ENCODE measurements at places on chromosomes 1 and 21. TPM values are rescaled to one million over a fixed set of nuclear protein-coding genes. Genes with fewer than 3 reads are reported as not detected.
A peak's percentile ranks its signal among the peaks of the same experiment; 100 is the strongest.

Gene ENTREP3
- total RNA-seq = 24.4 TPM

Gene THRAP3
- 92.8 TPM for total RNA-seq

Gene RNU1-4
- total RNA-seq = 3,776 TPM

Gene PGBD5
- total RNA-seq = 11.2 TPM

Gene UBR4
- total RNA-seq = 123 TPM

DNA sequence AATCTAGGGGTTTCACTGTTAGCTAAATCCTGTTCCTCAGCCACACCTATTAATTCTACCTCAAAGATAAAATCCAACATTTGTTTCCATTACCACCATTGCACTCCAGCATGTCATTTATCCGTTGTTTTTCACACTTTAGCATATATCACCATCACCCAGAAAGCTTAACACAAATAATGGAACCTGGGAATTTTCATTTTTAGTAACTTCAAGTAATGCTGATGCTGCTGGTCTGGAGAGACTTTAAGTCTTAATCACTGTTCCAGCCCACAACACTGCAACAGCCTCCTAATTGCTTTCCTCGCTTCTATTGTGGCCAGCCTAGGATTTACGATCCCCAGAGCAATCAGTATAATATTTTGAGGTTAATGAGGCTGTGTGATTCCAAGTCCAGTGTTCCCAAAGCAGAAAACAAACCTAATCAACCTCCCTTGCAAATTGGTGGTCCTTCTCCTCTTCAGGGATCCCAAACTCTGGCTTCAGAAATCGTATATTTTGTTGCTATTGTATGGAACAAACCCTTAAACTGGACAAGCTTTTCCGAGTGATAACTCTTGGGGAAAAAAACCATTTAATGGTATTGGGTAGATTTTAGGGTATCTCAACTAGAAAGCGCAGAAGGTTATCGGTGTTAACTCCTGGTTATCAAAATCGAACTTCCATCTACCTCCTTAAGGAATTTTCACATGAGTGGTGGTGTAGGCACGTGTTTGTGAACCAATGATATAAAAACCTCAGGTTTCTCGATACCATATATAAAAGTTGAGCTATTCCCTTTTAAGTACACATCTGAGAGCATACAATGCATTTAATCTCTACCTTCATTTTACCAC is 50.0 kb upstream of the BOLA1 start:
- DNase-seq = no peak

GRCh38 chr1:61109158-61109557 is 26.8 kb downstream of the NFIA start:
- DNase-seq = no peak

- DNase-seq = no peak
Observed at GRCh38 chr1:20949871-20950590, 162.9 kb upstream of the HP1BP3 start.

DNA sequence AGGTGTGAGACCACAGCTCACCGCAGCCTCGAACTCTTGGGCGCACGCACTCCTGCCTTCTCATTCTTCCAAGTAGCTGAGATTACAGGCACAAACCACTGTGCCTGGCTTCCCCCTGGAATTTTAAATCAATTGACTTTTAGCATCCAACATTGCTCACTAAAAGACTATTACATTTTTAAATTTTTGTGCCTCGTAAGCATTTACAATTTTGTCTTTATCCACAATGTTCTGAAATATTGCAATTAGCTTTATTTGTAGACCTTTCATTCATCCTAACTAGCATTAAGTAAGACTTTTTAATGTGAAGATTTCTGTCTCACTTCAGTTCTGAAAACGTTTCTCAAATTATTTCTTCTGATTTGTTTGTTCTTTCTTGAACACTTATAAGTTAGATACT is 122.9 kb downstream of the HFM1 start:
- DNase-seq = no peak

- DNase-seq = no peak
Observed at GRCh38 chr1:39149509-39149908, 55.0 kb upstream of the MACF1 start.

DNA sequence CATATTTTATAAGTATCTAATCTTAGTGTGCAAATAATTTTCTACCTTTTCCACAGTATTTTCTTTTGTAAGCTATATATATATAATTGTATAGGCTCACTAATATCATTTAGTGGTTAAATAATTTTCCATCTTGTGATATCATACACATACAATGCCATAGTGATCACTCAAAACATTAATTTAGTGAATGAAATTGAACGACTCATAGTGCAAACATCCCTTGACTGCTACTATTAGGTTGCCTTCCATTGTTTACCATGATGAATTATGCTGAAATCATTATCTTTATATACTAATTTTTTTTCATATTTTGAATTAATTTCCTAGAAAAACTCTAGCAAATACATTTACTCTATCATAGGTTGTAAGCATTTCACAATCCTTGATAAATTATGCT is 127.1 kb downstream of the PCNX2 start:
- no peak for DNase-seq

- DNase-seq = no peak
Observed at GRCh38 chr1:4062041-4062440, 162.0 kb upstream of the C1orf174 start.

DNA sequence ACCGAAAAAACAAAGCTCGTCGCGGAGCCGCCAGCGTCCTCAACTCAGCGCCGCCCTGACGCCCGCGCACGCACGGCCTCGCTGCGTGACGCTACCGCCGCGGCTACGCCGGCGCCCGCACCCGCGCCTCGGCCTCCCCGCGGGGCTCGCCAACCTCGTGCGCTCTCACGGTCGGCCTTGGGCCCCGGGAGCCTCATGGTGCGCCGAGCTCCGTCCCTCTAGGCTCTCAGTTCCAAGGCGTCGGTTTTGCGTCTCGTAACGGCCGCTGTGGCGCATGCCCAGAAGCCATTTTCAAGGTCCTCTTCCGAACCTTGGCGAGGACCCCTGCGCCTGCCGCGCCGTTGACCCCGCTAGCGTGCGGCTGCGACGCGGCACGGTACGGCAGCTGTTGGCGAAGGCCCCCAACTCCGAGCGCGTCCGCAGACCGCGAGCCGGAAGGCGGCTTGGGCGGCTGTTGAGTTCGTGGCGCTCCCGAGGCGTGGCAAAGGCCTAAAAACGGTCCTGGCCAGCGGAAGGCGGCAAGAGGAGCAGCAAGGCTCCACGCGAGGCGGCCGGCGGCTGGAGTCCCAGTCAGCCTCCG is at the start of gene HENMT1:
Gene HENMT1, minus strand, starts transcription at position 64 of the 580 bp plus-strand sequence. CDS start 1,209 bp downstream, outside the sequence.
- DNase-seq = peak; percentile 78

GRCh38 chr1:179883745-179884138 is 1.7 kb downstream of the TOR1AIP1 start:
- DNase-seq = no peak

DNA sequence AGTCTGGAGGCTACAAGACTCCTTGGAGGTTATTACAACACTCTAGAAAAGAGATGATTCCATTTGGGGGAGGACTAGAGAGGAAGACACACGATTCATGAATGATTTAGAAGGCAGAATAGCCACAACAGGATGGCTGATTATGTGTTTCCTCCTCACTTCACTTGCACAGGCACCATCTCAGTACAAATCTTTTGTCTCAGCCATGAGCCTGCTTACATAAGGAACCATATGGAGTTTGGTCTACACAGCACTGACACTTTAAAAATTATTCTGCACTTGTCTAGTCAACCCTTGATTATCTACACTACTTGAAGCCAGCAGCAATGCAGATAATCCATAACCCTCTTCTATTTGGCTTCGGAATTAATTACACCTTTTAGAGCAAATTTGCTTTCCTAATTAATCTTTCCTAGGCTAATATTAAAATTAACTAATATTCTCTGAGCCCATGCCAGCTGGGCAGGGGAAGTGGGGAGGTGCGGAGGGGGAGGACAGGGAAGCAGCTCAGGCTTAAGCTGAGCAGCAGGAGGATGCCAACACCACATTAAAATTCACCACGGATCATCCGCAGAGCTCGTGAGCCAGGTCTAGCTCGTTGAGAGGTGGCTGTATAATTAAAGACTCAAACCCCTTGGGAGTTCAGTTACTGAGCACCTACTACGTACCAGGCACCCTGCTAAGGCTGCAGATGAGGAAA is 3.2 kb upstream of the LEMD1 start:
- DNase-seq = no peak

DNA sequence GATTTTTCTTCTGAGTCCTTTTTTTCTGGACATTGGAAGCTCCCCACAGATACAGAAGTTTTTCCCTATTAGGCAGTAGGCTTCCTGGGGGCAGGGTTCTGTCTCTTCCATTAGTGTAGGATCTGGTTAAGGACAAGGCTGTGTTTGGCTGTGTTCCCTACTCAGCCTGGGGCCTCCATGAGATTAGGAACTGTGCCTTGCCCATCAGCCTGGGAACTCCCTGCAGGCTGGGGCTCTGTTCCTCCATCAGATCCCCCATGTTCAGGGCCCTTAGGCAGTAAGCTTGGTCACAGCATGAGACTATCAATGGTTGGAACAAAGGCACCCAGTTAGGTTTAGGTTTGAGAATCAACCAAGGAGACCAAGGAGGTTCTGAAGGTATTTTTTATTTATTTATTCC is 22.7 kb downstream of the NAV1 start:
- no peak for DNase-seq

- DNase-seq = no peak
Observed at GRCh38 chr1:212873518-212873917, 15.4 kb downstream of the FLVCR1 start.

DNA sequence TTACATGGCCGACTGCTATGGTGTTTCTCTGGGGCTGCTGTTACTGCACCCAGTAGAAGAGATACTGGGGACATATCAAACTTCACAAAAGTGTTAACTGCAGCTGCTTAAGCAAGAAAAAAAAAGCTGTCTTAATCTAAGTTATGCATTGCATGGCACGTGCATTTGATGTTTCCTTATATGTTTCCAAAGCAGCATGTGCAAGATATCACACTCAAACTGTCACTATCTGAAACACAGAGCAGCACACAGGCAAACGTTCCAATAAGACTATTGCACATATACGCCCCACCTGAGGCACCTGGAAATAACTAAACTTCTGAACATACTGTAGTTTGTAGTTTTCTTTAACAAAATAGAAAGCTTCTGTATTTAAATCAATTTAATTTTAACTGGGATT is 671.4 kb upstream of the ADGRL2 start:
- no peak for DNase-seq

DNA sequence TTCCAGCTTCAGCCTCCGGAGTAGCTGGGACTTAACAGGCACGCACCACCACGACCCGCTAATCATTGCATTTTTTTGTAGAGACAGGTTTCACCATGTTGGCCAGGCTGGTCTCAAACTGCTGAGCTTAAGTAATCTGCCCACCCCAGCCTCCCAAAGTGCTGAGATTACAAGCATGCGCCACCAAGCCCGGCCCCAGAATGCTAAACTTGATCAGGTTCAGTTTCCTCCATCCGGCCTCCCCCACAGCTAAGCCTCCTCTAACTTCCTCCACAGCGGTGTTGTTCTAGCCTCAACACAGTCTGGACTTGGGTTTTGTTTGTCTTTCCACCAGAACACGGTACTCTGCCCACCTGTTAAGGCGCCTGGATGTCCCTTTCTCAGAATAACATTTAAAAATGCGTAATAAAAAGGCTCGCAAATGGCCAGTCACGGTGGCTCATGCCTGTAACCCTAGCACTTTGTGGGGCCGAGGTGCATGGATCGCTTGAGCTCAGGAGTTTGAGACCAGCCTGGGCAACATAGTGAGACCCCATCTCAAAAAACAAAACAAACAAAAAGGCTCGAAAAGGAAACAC is 2.4 kb downstream of the PARP1 start:
- DNase-seq = no peak

- no peak for DNase-seq
Observed at GRCh38 chr21:42193721-42194120, 25.2 kb upstream of the ABCG1 start.

- DNase-seq = no peak
Observed at GRCh38 chr1:66353257-66353656, 180.7 kb upstream of the SGIP1 start.

- no peak for DNase-seq
Observed at GRCh38 chr1:87598429-87598828, 269.7 kb downstream of the LMO4 start.

DNA sequence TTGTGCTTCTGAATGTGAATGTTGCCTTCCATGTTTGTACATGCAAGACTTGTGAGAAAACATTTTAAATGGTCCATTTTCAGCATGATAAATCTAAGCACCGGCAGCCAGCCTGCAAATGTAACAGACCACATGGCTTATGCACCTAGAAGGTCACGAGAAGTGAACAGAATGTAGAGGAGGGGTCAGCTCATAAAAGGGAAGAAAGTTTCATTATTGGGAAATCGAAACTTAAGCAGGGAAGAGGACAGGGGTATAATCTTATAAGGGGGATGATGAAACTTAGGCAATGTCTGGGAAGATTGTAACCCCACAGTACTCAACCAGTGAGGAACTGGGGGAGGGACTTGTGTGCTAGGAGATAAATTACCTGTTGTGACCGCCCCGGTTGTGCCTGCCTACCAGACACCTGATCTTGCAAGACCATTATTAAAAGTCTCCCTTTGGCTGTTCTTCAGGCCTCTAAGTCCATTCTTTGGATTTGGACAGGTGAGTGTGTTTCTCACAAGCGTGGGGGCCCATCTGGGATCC is 37.7 kb upstream of the VN1R5 start:
- DNase-seq = no peak

DNA sequence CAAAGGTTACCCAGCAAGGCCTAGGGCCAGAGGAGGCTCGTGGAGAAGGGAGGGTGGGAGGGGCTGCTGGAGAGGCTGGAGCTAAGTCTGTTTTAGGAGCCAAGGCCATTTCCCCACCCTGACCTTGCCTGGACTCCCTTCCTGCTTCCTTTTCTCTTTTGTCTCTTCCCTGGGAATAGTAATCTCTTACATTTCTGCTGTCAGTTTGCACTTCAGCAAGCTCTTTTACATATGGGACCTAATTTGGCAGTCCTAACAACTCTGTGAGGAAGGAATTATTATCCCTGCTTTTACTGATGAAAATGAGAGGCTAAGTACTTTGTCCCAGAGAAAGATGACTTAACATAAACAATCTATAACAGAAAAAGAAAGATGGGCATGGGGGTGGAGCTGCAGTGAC is 13.8 kb downstream of the OPTC start:
- no peak for DNase-seq

GRCh38 chr1:156745881-156746280 is 5.0 kb upstream of the MRPL24 start:
- peak; percentile 7 for DNase-seq

DNA sequence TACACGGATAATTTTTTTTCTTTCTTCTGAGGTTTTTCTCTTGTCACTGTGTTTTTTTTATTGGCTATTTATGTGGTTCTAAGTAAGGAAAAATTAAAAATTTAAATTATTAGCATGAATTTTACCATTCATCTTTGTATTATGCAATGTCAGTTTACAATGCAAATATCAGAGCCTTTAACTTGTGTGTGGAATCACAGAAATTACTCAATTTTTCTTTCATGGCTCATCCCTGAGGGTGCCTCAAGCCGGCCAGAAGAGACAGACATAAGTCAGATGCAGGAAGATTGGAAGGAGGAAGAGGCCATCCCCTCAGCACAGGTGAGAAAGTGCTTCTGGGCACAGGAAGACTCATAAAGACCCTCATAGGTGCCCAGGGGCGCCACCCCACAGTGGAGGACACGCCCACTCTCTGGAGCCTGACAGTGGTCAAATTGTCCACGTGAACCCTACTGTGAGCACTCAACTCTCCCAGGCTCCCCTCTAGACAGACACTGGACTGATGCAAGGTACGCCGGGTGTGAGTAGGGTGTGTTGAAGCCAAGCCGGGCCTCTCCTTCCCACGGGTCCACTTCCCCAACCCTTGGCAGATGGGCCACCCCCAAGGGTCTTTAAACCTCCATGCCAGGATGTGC is 9.5 kb upstream of the LDLRAP1 start:
- DNase-seq = no peak

GRCh38 chr1:230594214-230594773 is 48.0 kb upstream of the COG2 start:
- DNase-seq = no peak
